ENCODE measurements at places on chromosomes 3 and 15.
A peak's percentile ranks its signal among the peaks of the same experiment; 100 is the strongest.

DNA sequence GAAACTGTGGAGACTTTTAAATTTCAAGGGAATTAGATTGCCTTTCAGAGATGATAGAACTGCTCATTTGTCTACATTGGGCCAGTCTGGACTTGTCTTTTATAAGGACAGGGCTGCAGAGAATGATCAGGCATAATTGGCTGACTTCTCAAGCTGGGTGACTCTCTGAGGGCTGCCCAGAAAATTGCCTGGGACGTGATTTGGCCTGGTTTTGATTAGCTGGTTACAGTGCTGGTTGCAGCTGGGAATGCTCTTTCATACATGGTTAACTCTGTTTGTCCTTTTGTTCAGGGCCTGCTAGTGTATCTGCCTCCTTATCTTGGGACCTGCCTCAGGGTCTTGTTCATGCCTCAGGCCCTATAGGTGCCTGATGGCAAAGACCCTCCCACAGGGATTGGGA is 245.6 kb downstream of the CLSTN2 start:
- no peak for DNase-seq

- no peak for DNase-seq
Observed at GRCh38 chr3:170725285-170725731, 139.4 kb upstream of the SLC7A14 start.

DNA sequence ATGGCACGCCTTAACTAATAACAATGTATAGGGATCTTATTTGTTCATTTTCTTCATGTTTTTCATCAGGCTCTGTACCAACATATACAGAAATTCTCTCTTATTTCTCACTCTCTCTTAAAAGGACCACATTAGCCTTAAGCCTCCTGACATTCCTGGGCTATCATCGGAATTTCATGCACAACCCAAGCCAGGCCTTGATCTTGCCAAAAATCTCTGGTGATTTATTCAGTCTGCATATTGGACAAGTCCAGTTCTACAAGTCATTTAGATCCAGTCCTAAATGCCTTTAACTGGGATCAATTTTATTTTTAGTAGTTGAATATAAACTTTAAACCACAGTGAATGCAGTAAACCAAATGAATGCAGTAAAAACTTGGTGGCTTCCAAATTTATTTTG is 385.4 kb downstream of the MECOM start:
- no peak for DNase-seq

- peak; percentile 76 for DNase-seq
Observed at GRCh38 chr3:186849374-186849975, 7.0 kb downstream of the ADIPOQ start.

- no peak for DNase-seq
Observed at GRCh38 chr3:59266551-59266950, 216.7 kb upstream of the CFAP20DC start.

GRCh38 chr15:100261302-100262240 is 80.2 kb downstream of the ADAMTS17 start:
- DNase-seq: no peak

DNA sequence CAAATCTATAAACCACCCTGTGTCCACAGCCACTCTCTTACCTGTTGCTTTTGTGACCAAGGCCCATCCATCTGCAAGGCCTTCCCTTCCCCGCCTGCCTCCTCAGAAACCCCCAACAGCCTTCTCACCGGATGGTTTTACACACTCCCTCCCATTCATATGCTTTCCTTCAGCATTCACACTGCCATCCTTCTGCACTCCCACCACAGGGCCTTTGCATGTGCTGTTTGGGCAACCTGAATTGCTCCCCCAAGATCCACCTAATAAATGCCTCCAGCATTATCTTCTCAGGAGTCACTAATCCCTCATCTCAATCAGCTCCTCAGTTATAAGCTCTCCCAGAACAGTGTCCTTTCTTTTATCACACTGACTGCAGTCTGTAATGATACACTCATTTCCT is 6.0 kb downstream of the CLEC3B start:
- no peak for DNase-seq

DNA sequence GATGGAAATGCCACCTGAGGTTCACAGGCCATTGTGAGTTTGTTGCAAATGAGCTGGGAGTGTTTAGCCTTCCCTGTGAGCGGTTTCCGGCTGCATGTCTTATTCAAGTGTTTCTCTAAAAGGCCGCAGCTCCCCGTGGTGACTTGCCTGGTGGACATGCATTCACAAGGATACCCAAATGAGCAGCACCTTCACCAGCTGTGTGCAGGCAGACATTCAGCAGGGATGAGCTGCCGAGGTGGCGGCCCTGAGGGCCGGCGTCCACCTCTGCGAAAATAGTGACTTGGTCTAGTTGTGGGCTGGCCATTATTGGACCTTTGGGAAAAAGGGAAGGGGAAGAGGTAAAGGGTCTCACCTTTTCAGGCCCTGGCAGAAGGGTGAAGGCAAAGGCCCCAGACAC is 23.4 kb downstream of the SPSB4 start:
- no peak for DNase-seq

GRCh38 chr3:177195242-177195991 is 1.9 kb downstream of the TBL1XR1 start:
- peak; percentile 53 for DNase-seq

GRCh38 chr3:128222796-128223385 is 69.6 kb downstream of the EEFSEC start:
- DNase-seq: no peak

DNA sequence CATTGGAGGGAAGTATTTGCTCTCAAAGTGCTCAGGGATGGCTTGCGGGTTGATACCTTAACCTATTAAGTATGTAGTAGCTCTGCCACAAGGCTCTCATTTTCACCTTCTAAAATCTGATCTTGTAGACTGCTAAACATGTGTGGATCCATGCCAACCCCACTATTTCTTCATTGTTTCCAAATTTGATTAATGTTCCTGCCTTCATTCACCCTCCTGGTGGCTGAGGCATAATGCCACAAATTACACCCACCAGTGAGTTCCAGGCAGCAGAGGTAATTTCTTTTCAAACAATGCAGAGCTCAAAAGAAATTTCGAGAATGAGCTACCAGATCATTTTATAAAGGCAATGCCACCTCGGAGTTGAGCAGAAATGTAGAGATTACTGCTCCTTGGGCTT is 71.0 kb downstream of the EDEM1 start:
- DNase-seq: peak; percentile 66

- DNase-seq: peak; percentile 48
Observed at GRCh38 chr3:55523471-55523870, 36.4 kb upstream of the WNT5A start.

DNA sequence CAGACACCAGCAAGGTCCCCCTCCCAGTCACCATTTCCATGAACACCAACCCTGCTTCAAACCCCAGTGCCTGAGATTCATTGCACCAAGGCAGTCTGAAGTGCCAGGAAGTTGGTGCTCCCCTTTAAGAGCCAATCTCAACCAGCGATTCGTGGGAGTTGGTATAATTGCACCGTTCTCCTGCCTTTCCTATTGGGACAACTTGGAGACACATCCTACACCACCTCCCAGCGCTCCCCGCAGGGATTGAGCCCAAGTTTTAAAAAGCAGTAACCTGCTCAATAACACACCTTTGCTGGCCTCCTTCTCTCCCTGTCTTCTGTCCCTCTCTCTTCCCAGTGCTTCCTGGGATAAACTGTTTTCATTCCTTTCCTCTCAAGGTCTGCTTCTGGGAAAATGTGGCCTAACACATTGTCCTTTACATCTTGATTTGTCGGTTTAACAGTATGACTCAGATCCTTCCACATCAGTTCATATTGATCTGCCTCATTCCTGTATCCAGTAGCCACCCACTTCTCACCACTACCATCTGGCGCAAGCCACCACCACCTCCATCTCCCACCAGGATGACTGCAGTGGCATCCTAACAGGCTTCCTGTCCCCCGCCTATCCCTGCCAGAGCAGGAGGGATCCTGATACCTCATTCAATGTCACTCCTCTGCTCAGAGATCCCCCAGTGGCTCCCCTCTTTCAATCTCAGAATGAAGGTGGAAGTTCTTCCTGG is 37.8 kb upstream of the HRH1 start:
- no peak for DNase-seq

GRCh38 chr15:93866948-93867347 is 364.4 kb upstream of the MCTP2 start:
- no peak for DNase-seq

DNA sequence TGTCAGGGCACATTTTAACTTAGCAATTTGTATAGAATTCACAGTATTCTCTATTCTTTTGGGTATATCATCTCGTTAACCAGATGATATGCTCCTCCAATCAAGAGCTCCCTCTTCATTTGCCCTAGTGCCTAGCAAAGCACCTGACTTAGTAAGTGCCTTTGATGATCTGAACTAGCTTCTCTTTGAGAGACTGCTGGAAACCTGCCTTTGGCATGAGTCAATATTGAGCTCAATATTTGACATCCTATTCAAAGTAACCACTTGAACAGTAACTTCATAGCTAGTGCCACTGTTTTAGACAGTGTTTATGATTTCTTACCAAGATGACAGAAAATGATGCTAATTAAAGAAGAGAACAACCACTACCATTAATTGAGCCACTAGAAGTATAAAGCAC is 696.3 kb upstream of the UBE2E2 start:
- DNase-seq: no peak

- DNase-seq: no peak
Observed at GRCh38 chr3:16066545-16066944, 107.9 kb upstream of the GALNT15 start.

GRCh38 chr3:123328851-123329635 is 119.8 kb downstream of the ADCY5 start:
- peak; percentile 21 for DNase-seq

DNA sequence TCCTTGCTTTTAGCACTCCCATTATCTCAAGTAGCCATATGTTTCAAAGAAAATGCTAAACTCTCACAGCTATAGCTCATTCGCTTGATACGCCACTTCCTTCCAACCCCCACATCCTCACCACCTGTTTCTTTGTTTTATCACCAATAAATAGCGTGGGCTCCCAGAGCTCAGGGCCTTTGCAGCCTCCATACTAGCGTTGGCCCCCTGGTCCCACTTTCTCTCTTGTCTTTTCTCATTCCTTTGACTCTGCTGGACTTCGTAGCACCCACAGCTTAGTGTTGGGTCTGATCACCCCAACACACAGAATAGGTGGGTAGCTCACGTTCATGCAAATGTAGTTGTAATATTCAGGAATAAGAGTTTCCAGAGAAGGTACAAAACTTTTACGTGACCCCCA is 4.1 kb upstream of the GPD1L start:
- no peak for DNase-seq

- DNase-seq: no peak
Observed at GRCh38 chr15:67382723-67383122, 128.1 kb downstream of the IQCH start.

- DNase-seq: no peak
Observed at GRCh38 chr3:170046269-170047132, 8.7 kb downstream of the GPR160 start.

- peak; percentile 43 for DNase-seq
Observed at GRCh38 chr15:74291101-74292071, 55.3 kb downstream of the CCDC33 start.

DNA sequence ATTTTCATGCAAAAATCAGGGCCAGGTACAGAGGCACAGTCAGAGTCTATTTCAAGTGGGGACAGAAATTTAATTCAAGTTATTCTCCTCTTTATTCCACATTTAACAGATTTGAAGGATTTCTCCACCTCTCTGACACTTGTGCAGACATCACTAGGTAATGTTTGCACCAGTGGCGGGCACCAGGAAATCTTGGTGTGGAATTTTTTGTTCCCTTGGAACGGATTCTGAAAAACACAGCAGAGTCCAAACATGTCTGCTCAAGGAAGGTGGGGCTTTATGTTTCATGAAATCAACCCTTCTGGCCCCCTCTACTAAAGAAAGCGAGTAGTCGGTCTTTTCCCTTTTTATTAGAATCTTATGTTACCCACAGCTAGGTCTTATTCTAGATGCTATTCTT is 271.2 kb upstream of the MDFIC2 start:
- no peak for DNase-seq

DNA sequence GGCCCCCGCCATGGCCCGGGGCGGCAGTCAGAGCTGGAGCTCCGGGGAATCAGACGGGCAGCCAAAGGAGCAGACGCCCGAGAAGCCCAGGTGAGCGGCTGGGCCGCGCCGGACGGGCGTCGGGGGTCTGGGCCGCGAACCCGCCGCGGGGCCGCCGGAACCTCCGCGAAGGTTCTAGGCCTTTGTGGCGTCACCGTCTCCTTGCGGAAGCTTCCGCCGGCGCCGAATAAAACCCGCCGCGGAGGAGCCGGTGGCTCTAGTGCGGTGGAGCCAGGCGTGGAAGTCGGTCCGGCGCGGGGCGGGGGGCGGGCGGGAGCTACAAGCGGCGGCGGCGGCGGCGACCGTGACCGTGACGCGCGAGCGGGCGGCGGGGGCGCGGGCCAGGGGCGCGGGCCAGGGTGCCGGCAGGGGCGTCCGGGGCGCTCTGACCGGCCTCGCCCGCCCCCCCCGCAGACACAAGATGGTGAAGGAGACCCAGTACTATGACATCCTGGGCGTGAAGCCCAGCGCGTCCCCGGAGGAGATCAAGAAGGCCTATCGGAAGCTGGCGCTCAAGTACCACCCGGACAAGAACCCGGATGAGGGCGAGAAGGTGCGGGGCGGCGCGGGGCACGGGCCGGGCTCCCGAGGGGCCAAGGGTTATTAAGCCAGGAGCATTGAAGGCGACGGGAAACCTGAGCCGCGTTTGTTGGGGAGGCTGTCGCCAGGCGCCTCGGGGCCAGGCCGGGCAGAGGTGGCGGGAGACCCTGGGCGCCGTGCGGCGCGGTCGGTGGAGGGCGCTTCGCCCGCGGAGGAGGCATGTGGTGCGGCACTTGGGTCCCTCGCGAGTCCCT is at the start of gene DNAJA4:
DNAJA4 (plus strand) TSS at position 259 of the 833 bp plus-strand sequence; CDS start at position 461, 202 bp downstream.
- no peak for DNase-seq

DNA sequence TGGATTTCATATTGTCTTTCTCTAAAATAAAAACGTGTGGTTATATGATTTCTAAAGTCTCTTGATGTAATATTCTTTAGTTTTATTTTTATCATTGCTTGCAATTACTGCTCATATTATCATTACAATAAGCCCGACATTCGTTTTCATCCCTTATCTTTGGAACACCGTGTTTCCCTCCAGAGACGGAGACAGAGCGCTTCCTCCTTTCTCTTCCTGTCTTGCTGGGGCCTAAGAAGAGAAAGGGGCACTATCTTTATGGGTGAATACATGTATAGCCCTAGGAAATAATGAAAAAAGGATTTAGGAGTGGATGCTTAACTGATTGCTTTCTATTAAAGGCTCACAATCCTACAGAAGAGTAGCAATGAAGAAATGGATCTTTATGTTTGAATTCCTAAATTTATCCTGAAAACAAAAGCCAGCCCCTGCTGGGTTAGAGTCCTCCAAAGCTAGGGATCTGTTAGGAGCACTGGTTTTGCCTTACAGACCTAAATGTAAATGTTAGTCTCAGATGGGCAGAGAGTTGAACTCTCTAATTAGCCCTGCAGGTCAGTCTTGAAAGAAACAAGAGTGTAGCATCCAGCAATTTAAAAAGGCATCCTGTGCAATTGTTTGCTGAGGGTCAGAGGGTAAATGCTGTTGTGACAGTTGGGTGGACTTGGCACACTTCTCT is 145.1 kb downstream of the TP63 start:
- no peak for DNase-seq

- peak; percentile 77 for DNase-seq
Observed at GRCh38 chr3:113054552-113054951, 63.8 kb downstream of the GTPBP8 start.

GRCh38 chr3:113265231-113265630 is 53.9 kb downstream of the BOC start:
- peak; percentile 84 for DNase-seq

- DNase-seq: no peak
Observed at GRCh38 chr3:67289626-67290025, 291.5 kb downstream of the KBTBD8 start.

Measured in renal cortical epithelial cell (primary cell).